ENCODE measurements at places on chromosomes 12 and 14. TPM values are rescaled to one million over a fixed set of nuclear protein-coding genes. Genes with fewer than 3 reads are reported as not detected.

The CLEC4A gene
- 1.3 TPM for total RNA-seq

The TAS2R10 gene
- total RNA-seq, result not detected

The CIPC gene
- total RNA-seq, result 10.3 TPM

The TMEM117 gene
- 2.2 TPM for total RNA-seq

The TMEM179 gene
- 0.36 TPM for total RNA-seq

The KRT77 gene
- total RNA-seq, result not detected

The RPL10L gene
- total RNA-seq, result not detected

- H3K36me3 ChIP-seq, result no peaks in the 10 kb centered on the region
- peaks cover 13% of the 10 kb centered on the region for H3K27me3 ChIP-seq
- no peak overlapping the region for H3K27ac ChIP-seq
- H3K4me3 ChIP-seq, result no peak overlapping the region
- DNase-seq, result no peak
Measured at GRCh38 chr12:47028186-47028585, 51.2 kb upstream of the PCED1B start.

DNA sequence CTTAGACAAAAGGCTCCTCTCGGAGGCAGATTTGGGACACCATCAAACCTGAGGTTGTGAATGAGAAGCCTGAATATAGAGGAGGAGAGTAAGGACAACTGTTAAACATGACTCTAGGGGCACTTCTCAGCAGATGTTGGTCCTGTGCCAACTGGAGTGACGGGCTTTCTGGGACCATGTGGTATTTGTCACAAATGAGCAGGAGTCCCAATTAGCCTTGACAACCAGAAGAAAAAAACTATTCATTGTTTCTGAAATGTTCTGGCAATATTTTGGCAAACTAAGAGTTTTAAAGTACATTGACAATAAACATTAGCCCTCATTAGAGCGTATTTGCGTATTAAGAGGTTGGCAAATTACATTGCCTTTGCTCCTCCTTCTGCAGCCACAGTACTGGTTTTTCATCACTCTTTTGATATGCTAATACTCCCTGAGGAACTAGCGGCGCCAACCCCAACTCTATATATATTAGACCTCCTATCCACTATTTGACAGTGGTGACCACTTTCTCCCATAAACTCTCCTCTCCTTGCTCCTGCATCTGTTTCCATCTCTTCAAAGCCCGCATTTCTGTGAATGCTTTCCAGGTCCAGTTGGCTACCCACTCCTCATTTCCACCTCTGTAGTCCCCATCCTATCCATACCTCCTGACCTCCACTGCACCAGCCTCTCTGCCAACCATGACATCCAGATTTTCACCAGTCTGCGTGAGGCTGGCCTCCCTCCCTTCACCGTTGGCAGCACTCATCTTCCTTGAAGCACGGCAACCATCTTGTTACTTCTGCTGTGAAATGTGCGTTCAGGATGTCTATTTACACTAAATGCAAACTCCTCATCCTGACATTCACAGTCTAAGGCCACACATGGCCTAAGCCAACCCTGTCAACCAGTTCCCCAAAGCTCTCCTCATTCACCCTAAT, 100.7 kb downstream of the ZFC3H1 start:
- no peak for DNase-seq
- H3K36me3 ChIP-seq, result no peaks in the 10 kb centered on the region
- H3K4me3 ChIP-seq, result no peak overlapping the region
- peaks cover 3% of the 10 kb centered on the region for H3K27me3 ChIP-seq

DNA sequence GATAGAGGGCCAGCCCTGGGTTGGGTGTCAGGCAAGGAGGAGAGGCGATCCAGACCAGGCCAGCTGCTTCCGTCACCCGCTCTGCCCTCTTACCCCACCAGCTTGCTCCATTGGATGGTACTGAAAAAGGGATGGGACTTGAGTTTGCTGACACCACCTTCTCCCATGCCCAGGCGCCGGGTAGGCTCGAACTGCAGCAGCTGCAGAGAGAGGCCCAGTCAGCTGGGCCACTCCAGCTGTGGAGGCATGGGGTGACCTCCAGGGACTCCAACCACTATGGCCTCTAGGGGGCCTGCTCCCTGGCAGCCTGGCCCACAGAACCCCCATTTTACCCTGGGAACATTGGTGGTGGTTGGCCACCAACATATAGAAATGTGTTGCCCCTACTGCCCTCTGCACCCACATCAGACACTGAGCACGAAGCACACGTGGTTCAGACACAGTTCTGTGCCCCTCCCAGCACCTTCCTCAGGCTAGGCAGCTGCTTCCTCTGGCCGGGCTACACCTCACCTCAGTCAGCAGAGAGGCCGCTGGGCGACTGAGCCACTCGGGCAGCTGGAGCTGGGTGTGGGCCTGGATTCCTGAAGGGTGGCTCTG, 16.0 kb downstream of the RPS6KL1 start:
- H3K27me3 ChIP-seq, result no peaks in the 10 kb centered on the region
- peaks cover 5% of the 10 kb centered on the region for H3K4me1 ChIP-seq
- peaks cover 14% of the 10 kb centered on the region for H3K36me3 ChIP-seq
- DNase-seq, result no peak

DNA sequence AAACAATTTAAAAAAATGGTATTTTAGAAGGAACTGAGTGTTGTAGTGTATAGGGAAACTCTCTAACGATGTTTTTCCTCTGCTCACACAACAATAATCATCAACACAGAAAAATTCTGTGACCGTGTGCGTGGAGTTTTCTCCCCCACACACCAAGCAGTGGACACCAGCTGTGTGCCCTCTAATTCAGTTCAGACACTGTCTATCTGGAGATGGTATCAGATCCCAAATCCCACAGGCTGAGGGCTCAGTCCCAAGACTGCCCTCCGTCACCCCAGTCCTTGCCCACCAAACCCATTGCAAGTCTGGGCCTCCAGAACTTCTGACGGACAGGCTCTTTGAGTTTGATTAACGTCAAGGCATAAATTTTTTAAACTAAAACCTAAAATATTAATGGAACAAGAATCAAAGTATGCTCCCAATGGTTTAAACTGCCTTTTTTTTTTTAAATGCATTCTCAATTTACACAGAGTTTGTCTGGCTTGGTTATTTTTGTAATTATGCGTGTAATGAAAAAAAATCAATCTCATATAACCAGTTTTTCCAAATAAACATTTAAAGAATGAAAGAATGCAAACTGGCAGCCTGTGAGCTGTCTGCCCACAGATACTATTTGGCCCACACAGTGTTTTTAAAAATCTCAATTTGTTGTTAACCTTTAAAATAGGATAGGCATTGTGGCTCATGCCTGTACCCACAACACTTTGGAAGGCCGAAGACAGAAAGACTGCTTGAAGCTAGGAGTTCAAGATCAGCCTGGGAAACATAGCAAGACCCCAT, 19.2 kb downstream of the BLTP3B start:
- H3K27me3 ChIP-seq, result no peaks in the 10 kb centered on the region
- DNase-seq, result no peak
- H3K27ac ChIP-seq, result no peak overlapping the region

DNA sequence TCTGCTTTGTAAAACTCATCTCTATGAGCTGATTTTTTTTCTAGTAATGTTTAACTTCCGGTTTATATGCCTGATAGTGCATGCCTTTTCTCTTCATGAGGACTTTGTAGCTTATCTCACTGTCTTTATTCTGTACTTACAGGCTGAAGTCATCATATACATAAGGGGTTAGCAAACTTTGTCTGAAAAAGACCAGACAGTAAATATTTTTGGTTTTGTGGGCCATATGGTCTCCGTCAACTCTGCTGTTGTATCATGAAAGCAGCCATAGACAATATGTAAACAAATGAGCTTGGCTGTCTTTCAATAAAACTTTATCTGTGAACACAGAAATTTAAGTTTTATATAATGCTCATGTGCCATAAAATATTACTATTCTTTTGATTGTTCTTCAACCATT, 172.1 kb downstream of the GXYLT1 start:
- H3K27ac ChIP-seq, result no peak overlapping the region
- H3K27me3 ChIP-seq, result no peaks in the 10 kb centered on the region
- no peaks in the 10 kb centered on the region for H3K36me3 ChIP-seq
- no peak for DNase-seq
- H3K4me3 ChIP-seq, result no peak overlapping the region

DNA sequence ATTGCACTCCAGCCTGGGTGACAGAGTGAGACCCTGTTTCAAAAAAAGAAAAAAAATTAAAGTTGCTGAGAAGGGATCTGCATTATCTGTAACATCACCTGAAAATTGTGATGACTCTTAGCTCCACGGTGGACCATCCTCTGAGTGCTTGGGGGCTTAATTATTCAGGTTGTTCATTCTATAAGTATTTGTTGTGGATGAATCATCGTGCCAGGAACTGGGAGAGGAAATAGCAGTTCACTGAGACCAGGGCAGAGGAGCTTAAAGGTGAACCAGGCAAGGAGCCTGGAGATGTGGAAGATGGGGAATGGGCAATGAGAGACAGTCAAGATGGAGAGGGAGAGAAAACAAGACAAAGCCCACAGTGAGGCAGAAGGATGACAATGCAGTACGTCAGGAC, 25.5 kb upstream of the GSC start:
- no peaks in the 10 kb centered on the region for H3K27me3 ChIP-seq
- no peaks in the 10 kb centered on the region for H3K4me1 ChIP-seq

- peaks cover 16% of the 10 kb centered on the region for H3K36me3 ChIP-seq
- no peaks in the 10 kb centered on the region for H3K27me3 ChIP-seq
- no peak for DNase-seq
- H3K27ac ChIP-seq, result no peak overlapping the region
Measured at GRCh38 chr12:130793554-130793849, 45.5 kb downstream of the STX2 start.

DNA sequence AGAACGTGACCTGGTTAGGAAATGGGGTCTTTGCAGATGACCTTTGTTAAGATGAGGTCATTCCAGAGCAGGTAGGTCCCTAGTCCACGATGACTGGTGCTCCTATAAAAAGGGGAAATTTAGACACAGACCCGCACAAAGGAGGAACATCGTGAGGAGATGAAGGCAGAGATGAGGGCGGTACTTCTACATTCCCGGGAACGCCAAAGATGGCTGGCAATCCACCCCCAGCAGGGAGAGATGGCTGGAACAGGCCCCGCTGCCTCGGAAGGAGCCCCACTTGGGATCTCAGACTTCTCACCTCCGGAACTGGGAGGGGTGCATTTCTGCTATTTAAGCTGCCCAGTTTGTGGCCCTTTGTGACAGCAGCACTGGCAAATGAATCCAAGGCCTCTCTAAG, 85.0 kb downstream of the ITPK1 start:
- no peaks in the 10 kb centered on the region for H3K36me3 ChIP-seq
- H3K4me1 ChIP-seq, result peaks cover 13% of the 10 kb centered on the region
- no peak overlapping the region for H3K27ac ChIP-seq
- H3K27me3 ChIP-seq, result no peaks in the 10 kb centered on the region

GRCh38 chr14:39563361-39563760, 131.1 kb upstream of the FBXO33 start:
- no peaks in the 10 kb centered on the region for H3K27me3 ChIP-seq
- no peak overlapping the region for H3K27ac ChIP-seq
- H3K36me3 ChIP-seq, result no peaks in the 10 kb centered on the region
- H3K4me3 ChIP-seq, result no peak overlapping the region
- DNase-seq, result no peak

- H3K36me3 ChIP-seq, result no peaks in the 10 kb centered on the region
- no peaks in the 10 kb centered on the region for H3K27me3 ChIP-seq
- peaks cover 46% of the 10 kb centered on the region for H3K4me1 ChIP-seq
- no peak for DNase-seq
- peak overlapping the region; percentile 7 for H3K27ac ChIP-seq
- H3K4me3 ChIP-seq, result no peak overlapping the region
Measured at GRCh38 chr14:76918256-76918781, 92.1 kb downstream of the LRRC74A start.

- no peak for DNase-seq
- no peak overlapping the region for H3K4me3 ChIP-seq
- no peaks in the 10 kb centered on the region for H3K36me3 ChIP-seq
- H3K27me3 ChIP-seq, result peaks cover 6% of the 10 kb centered on the region
- H3K4me1 ChIP-seq, result no peaks in the 10 kb centered on the region
Measured at GRCh38 chr14:97155320-97155719, 358.1 kb downstream of the VRK1 start.

- no peak overlapping the region for H3K27ac ChIP-seq
- no peak for DNase-seq
- H3K36me3 ChIP-seq, result no peaks in the 10 kb centered on the region
- H3K4me3 ChIP-seq, result no peak overlapping the region
- no peaks in the 10 kb centered on the region for H3K4me1 ChIP-seq
Measured at GRCh38 chr12:99911081-99911480, 73.7 kb downstream of the ANKS1B start.

GRCh38 chr12:50072198-50072907, 12.8 kb upstream of the SMARCD1 start:
- H3K36me3 ChIP-seq, result no peaks in the 10 kb centered on the region
- H3K4me1 ChIP-seq, result peaks cover 16% of the 10 kb centered on the region
- no peak overlapping the region for H3K27ac ChIP-seq
- H3K4me3 ChIP-seq, result no peak overlapping the region
- no peak for DNase-seq

- H3K36me3 ChIP-seq, result no peaks in the 10 kb centered on the region
- H3K27ac ChIP-seq, result no peak overlapping the region
- peaks cover 2% of the 10 kb centered on the region for H3K27me3 ChIP-seq
- no peaks in the 10 kb centered on the region for H3K4me1 ChIP-seq
- H3K4me3 ChIP-seq, result no peak overlapping the region
- no peak for DNase-seq
Measured at GRCh38 chr12:226401-226800, 12.4 kb upstream of the SLC6A12 start.

GRCh38 chr12:57890191-57891115, 43.9 kb upstream of the CTDSP2 start:
- peaks cover 2% of the 10 kb centered on the region for H3K27me3 ChIP-seq
- H3K4me3 ChIP-seq, result no peak overlapping the region
- peaks cover 40% of the 10 kb centered on the region for H3K4me1 ChIP-seq
- peaks cover 2% of the 10 kb centered on the region for H3K36me3 ChIP-seq
- no peak overlapping the region for H3K27ac ChIP-seq
- DNase-seq, result no peak

DNA sequence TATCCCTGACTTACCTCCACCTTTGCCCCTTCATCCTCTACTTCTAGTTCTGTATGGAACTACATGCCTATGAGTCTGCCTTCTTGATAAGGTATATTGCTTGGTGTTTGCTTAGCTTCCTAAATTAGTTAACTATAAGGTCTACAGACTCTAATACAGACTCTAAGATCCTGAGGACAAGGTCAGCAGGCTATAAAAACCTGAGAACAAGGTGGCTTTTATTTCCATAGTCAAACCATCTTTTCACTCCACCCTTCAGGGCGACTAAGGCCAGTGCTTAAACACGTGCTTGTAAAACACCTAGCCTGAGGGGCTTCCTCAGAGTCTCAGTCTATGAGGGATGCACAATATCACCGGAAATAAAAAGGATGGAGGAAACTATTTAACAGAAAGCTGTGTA, 36.1 kb upstream of the COL2A1 start:
- DNase-seq, result no peak
- no peak overlapping the region for H3K4me3 ChIP-seq
- peaks cover 2% of the 10 kb centered on the region for H3K27me3 ChIP-seq

DNA sequence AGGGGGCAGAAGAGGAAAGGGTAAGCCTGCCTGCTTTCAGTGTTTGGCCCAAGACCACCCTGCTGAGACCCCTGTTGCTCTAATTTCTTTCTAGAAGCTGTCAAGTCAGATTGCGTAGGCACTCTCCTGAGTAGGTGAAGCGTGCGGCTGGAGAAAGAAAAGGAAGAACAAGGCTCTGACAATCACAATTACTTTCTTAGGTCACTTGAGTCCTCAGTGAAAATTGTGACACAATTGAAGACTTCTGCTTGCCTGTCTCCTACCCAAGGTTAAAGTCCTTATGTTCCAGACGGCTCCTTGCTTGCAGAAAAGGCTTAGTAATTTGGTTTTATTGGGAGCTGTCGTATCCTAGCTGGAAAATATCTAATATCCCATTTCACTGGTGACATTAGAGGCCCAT, 721 bp upstream of the CTSG start:
- no peak overlapping the region for H3K27ac ChIP-seq
- no peaks in the 10 kb centered on the region for H3K36me3 ChIP-seq
- H3K4me3 ChIP-seq, result no peak overlapping the region
- DNase-seq, result no peak
- peaks cover 6% of the 10 kb centered on the region for H3K4me1 ChIP-seq

Data from activated T-helper 1 cell treated with anti-CD3 and anti-CD28 coated beads, Interleukin-12 subunit alpha, Interleukin-12 subunit beta, Interleukin-2, Interleukin-4 antibody, amounts not matched to agents 30 ng/mL and 10 ng/mL and 1 ng/mL, durations not matched to agents 14 hours and 24 hours and 36 hours (primary cell).